ENCODE measurements at places on chromosomes 4 and X. TPM values are rescaled to one million over a fixed set of nuclear protein-coding genes. Genes with fewer than 3 reads are reported as not detected.
A peak's percentile ranks its signal among the peaks of the same experiment; 100 is the strongest.

DNA sequence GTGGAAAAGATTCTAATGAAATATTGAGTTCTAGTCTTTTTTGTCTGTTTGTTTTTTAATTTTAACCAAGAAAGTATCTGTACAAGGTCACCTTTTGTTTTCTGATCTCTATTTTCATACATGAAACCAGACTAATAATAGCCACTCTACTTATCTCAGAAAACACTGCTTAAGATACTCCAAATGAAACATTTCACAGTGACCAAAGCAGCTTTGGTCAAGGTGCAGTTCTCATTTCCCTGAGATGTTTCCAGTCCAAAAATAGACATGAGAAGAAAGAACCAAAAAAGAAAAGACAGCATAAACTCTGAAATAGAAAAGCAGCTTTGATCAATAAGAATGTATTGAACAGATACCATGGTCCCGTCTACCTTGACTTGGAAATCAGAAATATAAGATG lies 782.8 kb downstream of the RAB28 start:
- H3K27ac ChIP-seq, result no peak overlapping the region
- H3K27me3 ChIP-seq, result no peaks in the 10 kb centered on the region
- H3K36me3 ChIP-seq, result no peaks in the 10 kb centered on the region
- no peaks in the 10 kb centered on the region for H3K4me1 ChIP-seq

Gene MBNL3
- total RNA-seq, result 36.1 TPM

- no peaks in the 10 kb centered on the region for H3K4me1 ChIP-seq
- H3K27ac ChIP-seq, result no peak overlapping the region
- H3K27me3 ChIP-seq, result no peaks in the 10 kb centered on the region
- DNase-seq, result no peak
Observed at GRCh38 chr4:99135541-99136162, 8.4 kb downstream of the ADH4 start.

DNA sequence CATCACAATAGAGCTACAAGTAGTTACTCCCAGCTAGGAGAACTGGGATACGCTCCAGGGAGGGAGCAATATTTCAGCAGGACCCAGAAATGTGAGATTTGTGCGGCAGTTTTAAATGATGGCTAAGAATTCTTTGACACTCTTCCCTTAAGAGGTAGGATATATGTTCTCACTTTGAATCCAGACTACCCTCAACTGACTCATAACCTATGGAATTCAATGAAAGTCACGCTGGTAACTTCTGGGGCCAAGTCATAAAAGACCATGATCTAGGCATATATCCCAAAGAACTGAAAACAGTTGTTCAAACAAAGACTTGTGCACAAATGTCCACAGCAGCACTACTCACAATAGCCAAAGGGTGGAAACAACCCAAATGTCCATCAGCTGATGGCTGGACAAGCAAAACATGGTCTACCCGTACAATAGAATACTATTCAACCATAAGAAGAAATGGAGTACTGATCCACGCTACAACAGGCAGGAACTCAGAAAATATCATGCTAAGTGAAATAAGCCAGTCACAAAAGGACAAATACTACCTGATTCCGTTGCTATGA lies 10.5 kb downstream of the CD99L2 start:
- H3K4me1 ChIP-seq, result no peaks in the 10 kb centered on the region
- no peak overlapping the region for H3K4me3 ChIP-seq
- H3K36me3 ChIP-seq, result no peaks in the 10 kb centered on the region
- H3K27ac ChIP-seq, result no peak overlapping the region
- no peak for DNase-seq
- no peaks in the 10 kb centered on the region for H3K27me3 ChIP-seq

GRCh38 chr4:156971676-156972378 lies at the start of gene PDGFC:
Gene PDGFC (minus strand): TSS chr4:156971799. CDS start chr4:156970903, 896 bp downstream.
- H3K4me3 ChIP-seq, result peak within 1 kb of the TSS; percentile 71
- H3K27ac ChIP-seq, result no peak within 1 kb of the TSS
- DNase-seq, result peak; percentile 37
- peaks cover 14% of the 10 kb centered on the region for H3K4me1 ChIP-seq

- H3K27me3 ChIP-seq, result peaks cover 7% of the 10 kb centered on the region
- H3K4me1 ChIP-seq, result peaks cover 29% of the 10 kb centered on the region
- no peak for DNase-seq
- no peaks in the 10 kb centered on the region for H3K36me3 ChIP-seq
- H3K4me3 ChIP-seq, result no peak overlapping the region
- peak overlapping the region; percentile 76 for H3K27ac ChIP-seq
Observed at GRCh38 chr4:2413821-2414610, 4.4 kb downstream of the ZFYVE28 start.

GRCh38 chrX:19882066-19882775 lies 5.2 kb downstream of the SH3KBP1 start:
- peaks cover 28% of the 10 kb centered on the region for H3K4me1 ChIP-seq
- no peak overlapping the region for H3K27ac ChIP-seq
- no peaks in the 10 kb centered on the region for H3K27me3 ChIP-seq
- DNase-seq, result no peak
- H3K4me3 ChIP-seq, result no peak overlapping the region

Gene ATP2B3
- total RNA-seq, result not detected

DNA sequence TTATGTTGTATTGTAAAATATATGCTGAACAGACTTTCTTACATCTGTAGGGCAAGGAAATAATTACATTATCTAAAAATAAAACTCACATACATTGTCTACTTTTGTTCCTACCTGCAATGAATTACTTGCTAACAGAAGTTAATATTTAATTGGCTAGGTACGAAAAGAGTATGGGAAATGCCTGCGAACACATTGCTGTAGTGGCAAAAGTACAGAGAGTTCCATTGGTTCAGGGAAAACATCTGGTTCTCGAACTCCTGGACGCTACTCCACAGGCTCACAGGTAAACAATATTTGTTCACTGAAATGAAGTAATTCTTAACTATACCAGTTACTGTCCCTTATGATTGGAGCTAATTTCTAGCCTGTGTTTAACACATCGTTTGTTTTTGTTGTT lies 837.4 kb downstream of the ADGRL3 start:
- no peak overlapping the region for H3K4me3 ChIP-seq
- no peak for DNase-seq
- no peaks in the 10 kb centered on the region for H3K36me3 ChIP-seq
- no peaks in the 10 kb centered on the region for H3K27me3 ChIP-seq
- H3K4me1 ChIP-seq, result no peaks in the 10 kb centered on the region

GRCh38 chr4:75698162-75698962 lies 25.2 kb upstream of the G3BP2 start:
- H3K4me1 ChIP-seq, result no peaks in the 10 kb centered on the region
- H3K27ac ChIP-seq, result no peak overlapping the region
- H3K4me3 ChIP-seq, result no peak overlapping the region
- DNase-seq, result no peak
- H3K36me3 ChIP-seq, result no peaks in the 10 kb centered on the region

Gene VEGFD
- total RNA-seq, result 2.5 TPM

DNA sequence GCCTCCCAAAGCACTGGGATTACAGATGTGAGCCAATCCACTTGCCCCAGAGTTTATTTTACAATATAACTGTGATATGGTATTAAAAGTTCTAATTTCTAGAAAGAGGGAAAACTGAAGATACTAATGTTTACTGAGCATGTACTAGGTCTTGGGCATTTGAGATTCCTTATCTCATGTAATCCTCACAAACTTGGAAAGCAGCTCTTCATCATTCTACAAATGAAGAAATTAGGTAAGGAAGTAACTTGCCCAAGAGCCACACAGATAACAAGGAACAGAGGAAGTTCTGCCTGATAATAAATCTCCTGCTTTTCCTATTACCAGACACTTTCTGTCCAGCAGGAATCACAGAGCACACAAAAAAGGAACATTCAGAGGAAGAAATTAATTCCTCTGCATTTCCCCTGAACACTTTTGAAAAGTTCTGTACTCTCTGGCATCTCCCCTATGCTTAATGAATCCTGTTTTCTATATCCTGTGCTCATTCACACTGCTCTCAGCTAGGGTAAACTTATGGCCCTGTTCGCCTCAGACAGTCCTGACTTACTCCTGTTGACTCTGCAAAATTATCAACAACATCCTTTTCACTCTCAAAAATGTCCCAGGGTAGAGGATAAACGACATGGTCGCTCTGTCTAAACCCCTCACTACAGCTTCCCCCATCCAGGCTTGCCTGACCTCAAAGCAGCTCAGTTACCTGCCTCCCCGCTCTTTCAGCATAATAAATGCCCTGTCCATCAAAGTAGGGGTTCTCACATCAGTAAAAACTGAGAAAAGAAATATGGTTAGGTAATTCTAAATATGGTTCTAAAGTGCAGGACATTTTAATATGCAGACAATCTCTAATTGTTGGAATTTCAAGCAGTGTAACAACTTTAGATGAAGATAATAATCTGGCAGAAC lies 13.6 kb downstream of the SH3RF1 start:
- H3K36me3 ChIP-seq, result no peaks in the 10 kb centered on the region
- peaks cover 26% of the 10 kb centered on the region for H3K4me1 ChIP-seq
- no peaks in the 10 kb centered on the region for H3K27me3 ChIP-seq

DNA sequence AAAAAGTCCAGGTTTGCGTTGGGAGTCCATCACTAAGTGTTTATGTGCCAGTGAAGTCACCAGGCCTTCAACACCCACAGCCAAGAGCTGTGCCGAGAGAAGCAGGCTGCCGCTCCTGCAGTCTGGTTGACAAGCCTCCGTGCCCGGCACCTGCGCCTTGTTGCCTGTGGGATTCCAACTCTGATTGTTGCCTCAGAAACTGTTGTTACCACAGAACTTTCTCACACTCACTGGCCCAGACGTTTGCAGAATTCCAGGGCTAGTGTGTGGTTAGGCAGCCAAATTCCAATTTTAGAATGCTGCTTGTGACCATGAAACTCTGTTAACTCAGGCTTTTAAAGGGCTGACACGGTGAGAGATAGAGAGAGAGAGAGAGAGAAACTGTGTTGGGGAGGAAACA lies 119.5 kb upstream of the LIMCH1 start:
- peaks cover 5% of the 10 kb centered on the region for H3K4me1 ChIP-seq
- no peak overlapping the region for H3K27ac ChIP-seq
- H3K4me3 ChIP-seq, result no peak overlapping the region

- no peaks in the 10 kb centered on the region for H3K36me3 ChIP-seq
- H3K4me3 ChIP-seq, result no peak overlapping the region
- no peaks in the 10 kb centered on the region for H3K27me3 ChIP-seq
- no peaks in the 10 kb centered on the region for H3K4me1 ChIP-seq
- no peak for DNase-seq
Observed at GRCh38 chr4:2923668-2924173, 39.5 kb downstream of the NOP14 start.

DNA sequence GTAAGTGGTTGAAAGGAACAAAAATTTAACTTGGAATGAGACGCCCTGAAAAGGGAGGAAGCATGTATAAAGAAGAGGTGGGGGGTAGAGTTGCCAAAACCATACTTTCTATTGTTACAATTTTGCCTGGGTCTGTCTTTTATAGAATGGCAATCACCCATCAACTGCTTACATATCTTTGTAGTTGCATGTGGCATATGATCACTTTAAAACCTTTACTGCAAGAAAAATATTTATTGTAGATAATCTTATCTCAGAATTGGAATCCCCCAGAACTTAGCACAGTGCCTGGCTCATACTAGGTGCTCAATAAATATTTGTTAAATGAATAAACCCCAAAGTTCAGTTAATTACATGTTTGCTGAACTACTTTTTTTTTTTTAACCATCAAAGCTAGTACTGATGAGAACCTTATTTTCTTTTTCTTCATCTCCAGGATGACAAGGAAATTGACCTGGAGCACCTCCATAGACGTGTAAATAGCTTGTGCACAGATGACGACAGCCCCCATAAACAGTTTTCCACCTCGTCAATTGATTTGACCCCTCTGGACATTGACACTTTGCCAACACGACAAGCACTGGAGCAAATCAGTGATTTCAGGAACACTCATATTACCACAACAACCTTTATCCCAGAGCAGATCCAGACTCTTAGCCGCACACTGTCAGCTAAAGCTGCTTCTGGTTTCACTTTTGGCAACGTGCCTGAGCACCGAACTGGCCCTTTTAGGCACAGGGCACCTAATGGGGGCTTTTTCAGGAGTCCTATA lies 56.7 kb upstream of the ATOH1 start:
- no peak for DNase-seq
- no peak overlapping the region for H3K27ac ChIP-seq
- no peaks in the 10 kb centered on the region for H3K36me3 ChIP-seq
- no peaks in the 10 kb centered on the region for H3K4me1 ChIP-seq

DNA sequence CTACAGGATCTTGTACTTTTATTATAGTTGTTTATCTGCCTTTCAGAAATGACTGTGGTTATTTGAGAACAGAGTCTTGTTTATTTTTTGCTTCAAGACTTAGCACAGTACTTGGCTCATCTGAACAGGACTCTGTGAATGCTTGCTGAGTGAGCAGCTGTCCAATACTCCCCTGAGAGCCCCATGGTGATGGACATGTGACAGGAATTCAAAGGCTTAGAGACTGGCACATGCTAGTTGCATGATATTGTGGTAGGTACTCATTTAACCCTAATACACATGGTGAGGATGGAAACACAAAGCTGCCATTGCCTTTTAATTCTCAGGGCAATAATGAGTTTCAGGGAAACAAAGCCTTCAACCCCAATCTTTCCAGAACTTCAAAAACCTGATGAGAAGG lies 97.3 kb downstream of the GEMIN8 start:
- no peak overlapping the region for H3K4me3 ChIP-seq
- H3K36me3 ChIP-seq, result no peaks in the 10 kb centered on the region
- H3K27ac ChIP-seq, result no peak overlapping the region
- H3K27me3 ChIP-seq, result no peaks in the 10 kb centered on the region

- DNase-seq, result no peak
- H3K27ac ChIP-seq, result no peak overlapping the region
- 0 out of 2 replicates have a peak, but pooled peaks cover under 1% of the 10 kb centered on the region for H3K4me1 ChIP-seq
- H3K36me3 ChIP-seq, result no peaks in the 10 kb centered on the region
Observed at GRCh38 chrX:50818986-50819385, 5.0 kb upstream of the SHROOM4 start.

Gene AR
- total RNA-seq, result 3.4 TPM

DNA sequence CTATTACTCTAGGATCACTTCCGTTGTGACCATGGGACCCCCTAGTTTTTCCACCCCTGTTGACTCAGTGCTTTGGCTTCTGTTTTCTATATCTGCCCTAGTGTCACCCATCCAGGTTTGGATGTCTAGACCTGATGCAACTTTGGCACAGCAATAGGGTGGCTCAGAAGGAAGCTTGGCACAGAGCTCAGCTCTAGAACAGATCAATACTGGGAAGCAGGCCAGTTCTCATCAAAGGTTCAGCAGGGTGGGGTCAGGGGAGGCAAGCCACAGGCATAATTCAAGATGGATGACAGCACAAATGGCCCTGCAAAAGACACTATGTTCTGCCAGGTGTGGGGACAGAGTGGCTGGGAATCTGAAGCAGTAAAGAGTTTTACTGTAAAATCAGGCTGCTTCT lies 74.2 kb upstream of the EGFL6 start:
- peaks cover 10% of the 10 kb centered on the region for H3K4me1 ChIP-seq
- H3K36me3 ChIP-seq, result no peaks in the 10 kb centered on the region
- DNase-seq, result peak; percentile 55
- H3K4me3 ChIP-seq, result no peak overlapping the region
- no peak overlapping the region for H3K27ac ChIP-seq

DNA sequence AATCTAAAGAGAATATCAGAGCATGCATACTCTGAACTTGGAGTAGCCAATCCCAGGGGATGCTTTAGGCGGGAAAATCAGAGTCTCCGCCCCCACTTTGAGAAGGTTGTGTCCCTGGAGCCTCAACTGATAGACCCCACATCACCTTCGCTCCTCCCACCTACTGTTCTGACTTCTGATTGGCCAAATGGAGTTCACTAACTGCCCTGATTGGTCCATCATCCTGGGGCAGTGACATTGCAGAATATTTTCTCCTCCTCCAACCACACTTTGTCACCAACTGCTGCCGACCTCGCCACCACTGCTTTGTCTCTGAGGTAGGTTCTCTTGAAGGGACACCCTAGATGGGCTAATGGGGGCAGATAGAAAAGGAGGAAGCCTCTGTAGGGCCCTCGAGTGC lies 22.7 kb upstream of the SPACA5B start:
- H3K36me3 ChIP-seq, result no peaks in the 10 kb centered on the region
- H3K4me3 ChIP-seq, result no peak overlapping the region
- no peak for DNase-seq
- no peaks in the 10 kb centered on the region for H3K4me1 ChIP-seq
- no peaks in the 10 kb centered on the region for H3K27me3 ChIP-seq
- no peak overlapping the region for H3K27ac ChIP-seq
